ENCODE measurements at places on chromosomes 7 and 10.

GRCh38 chr10:63744060-63744941, 223.1 kb downstream of the REEP3 start:
- no peak for DNase-seq

DNA sequence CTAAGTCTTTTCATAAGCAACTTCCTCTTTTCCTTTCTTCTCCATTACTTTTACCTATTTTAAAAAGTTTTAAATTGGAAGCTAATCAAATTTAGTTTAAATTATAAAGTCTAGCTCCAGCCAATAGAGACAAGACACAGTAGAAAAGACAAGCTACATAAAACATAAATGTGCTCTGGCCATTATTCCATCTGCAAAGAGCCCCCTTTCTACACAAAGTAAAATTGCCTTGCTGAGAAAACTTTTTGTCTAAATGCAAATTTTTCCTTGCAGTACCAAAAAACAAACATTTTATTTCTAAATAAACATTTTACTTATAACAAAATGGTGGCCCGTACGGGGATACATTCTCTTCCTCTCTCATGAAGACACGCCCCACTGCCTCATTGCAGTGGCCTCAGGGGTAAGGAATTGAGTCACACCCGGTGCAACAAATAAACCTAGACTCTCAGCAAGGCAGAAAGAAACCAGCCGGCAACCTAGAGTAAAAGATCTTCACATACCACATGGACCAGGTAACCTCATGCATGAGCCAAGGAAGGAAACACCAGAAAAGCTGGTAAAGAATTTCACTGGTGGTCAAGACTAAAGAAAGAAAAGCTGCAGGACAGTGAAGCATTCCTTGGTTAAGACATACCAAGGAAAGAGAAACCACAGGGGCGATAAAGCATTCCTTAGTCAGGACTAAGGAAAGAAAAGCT, 71.6 kb upstream of the ZNF746 start:
- peak; percentile 33 for DNase-seq

GRCh38 chr7:104414216-104414615, 85.8 kb downstream of the LHFPL3 start:
- DNase-seq = no peak

- DNase-seq = peak; percentile 26
Observed at GRCh38 chr10:98878921-98879320, 356.7 kb downstream of the HPSE2 start.

DNA sequence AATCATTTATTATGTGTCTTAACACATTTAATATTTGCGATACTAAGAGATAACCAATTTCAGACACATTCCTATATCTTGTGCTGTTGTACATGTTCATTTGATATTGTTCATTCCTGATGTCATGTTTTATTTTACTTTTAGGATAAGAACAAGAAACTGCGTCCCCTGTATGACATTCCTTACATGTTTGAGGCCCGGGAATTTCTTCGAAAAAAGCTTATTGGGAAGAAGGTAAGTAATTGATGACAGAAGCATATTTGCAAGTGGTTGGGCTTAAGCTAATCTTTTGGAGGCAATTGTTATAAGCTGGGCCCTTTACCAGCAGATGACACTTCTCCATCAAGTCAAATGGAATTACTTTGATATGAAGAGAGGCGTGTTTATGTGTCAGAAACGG, 155.3 kb downstream of the SND1 start:
- DNase-seq = no peak

DNA sequence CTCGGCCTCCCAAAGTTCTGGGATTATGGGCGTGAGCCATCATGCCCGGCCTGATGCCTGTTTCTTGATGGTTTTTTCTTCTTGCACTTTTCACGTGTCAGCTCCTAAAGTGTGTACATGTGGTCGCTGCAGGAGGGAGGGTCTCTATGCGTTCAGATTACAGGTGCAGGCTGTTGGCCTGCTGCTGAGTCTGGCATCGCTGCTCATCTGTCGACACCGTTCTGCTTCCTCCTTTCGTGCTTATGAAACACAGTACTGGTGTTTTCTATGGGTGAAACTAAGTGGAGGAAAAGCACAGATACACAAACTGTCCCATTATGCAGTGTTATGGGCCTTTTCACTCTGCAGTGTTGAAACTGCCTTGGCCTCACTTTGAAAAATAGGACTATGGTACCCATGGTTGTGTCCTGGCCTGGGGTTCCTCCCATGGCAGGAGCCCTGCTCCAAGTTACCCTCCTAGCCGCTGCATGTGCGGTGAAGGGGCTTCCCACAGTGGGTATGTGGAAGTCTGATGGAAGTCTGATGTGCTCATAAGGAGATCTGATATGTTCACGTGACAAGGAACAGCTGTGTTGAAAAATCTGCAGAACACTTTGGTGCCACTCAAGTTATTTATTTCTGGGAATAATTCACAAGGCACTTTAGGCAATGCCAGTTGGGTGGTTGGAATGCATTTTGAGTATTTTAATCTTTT, 23.5 kb downstream of the OGDH start:
- DNase-seq = no peak

DNA sequence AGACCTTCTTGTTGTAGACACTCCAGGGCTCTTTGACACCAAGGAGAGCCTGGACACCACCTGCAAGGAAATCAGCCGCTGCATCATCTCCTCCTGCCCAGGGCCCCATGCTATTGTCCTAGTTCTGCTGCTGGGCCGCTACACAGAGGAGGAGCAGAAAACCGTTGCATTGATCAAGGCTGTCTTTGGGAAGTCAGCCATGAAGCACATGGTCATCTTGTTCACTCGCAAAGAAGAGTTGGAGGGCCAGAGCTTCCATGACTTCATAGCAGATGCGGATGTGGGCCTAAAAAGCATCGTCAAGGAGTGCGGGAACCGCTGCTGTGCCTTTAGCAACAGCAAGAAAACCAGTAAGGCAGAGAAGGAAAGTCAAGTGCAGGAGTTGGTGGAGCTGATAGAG, 5.5 kb downstream of the GIMAP7 start:
- no peak for DNase-seq

- no peak for DNase-seq
Observed at GRCh38 chr7:114832906-114833595, 88.8 kb upstream of the MDFIC start.

- no peak for DNase-seq
Observed at GRCh38 chr7:116197360-116197759, 13.0 kb upstream of the TES start.

DNA sequence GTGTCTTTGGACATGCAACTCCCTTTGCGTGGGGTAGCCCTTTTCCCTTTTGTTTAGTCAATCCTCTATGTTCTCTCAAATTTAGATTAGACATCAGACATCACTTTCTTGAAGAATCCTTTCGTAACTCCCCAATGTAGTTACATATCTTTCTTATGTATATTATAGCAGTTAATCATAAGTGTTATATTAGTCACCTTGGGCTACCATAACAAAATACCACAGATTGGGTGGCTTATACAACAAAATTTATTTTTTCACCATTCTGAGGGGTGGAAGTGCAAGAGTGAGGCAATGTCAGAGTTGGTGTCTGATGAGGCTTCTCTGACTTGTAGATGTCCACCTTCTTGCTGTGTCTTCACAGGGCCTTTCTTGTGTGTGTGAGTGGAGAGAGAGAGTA, 105.7 kb downstream of the PHTF2 start:
- no peak for DNase-seq
